ENCODE measurements at places on chromosomes 5 and 9.

GRCh38 chr9:90307891-90308290 is 334.7 kb downstream of the DIRAS2 start:
- DNase-seq, result no peak

DNA sequence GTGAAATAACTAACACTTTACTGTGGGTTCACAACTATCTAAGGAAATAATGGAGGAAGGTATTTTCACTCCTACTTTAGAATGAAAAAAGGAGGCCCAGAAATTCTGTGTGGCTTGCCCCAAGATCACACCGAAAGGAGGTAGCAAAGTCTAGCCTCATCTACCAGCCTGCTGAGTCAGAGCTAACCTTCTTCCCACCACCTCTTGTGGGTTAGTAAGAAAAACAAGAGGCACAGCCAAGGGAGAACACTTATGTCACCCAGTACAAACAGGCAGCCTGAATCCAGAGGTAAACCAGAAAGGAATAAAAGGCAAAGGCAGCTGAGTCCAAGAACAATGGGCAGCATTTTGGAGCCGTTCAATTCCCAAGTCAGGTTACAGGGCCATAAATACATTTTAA is 91.9 kb upstream of the RASEF start:
- DNase-seq, result no peak

- no peak for DNase-seq
These were observed 17.6 kb upstream of the HEXB start for GRCh38 chr5:74667396-74667795.

DNA sequence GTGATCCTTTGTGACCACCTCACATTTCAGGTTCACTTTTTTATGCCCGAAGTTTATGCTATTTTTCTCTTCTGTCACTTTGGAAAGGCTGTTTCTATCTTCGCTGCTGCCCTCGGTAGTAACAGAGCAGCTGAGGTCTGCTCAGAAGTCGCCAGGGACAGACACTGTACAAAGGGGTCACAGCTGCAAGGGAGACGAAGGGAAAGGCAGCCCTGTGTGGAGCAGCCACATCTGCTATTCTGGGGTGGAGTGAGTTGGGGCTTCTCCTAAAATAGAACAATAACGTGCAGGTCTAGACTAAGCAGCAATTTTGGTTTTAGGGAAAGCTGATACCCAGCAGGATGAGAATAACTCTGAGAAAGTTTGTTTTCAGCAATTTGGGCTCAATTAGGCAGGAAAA is 72.5 kb downstream of the ACTL7B start:
- no peak for DNase-seq

DNA sequence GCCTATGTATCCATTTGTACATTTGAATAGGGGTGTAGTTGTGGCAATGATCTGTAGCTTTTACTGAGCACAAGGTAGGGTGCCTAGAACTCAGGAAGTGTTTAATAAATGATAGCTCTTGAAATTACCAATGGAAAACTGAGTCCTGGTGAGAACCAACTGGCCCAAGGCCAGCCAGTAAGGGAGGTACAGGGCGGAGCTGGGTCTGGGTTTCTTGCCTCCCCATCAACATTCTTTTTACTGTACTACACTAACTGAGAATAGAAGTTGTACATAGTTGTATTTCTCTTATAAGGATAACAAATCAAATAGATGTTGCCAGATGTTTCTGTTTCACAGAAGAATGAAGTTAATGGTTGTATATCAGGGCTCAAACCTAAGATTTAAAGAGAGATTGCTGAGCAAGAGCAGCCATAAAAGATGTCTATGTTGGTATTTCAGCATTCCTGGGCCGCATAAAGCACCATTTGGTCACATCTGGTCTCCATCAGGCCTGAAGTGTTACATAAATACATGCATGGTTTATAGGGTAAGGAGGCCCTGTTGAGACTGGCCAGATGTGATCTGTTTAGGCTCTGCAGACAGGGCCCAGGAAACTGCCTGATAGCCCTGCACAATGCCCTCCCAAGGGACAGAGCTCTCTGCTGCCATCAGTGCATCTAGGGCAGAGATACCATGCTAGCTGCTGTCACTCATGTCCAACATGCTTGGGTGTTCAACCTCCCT is 210.5 kb downstream of the NXNL2 start:
- DNase-seq, result no peak

- DNase-seq, result no peak
These were observed 38.4 kb upstream of the RNF130 start for GRCh38 chr5:180109920-180110319.

DNA sequence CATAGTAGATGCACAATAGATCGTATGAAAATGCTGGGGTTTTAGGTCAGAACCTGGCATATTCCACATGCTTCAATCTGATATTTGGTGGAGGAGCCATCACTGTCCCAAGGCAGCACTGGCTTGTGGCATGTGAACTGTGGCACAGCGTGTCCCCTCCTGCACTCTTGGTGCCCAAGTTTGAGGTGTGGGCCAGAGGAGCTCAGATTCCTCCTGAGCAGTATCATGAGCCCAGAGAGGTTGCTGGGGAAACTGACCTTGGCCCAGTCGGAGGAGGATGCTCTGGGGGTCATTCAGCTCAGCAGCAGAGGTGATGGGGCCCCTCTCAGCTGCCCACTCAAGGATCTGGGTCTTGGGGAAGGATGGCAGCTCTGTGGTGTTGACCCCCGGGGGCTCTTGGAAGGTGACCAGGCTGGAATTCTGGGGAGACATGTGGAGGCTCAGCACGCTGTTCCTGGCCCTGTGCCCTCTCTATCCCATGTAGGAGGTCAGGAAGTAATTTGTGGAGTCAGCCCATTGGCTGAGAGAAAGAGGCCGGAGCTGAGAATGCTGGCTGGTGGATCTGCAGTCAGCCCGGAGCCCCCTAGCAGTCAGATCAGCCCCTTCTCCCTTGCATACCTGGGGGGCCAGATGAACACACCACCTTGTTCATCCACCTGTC is 23.7 kb downstream of the FPGS start:
- no peak for DNase-seq

- no peak for DNase-seq
These were observed 161.4 kb downstream of the SLIT3 start for GRCh38 chr5:169139480-169140050.

DNA sequence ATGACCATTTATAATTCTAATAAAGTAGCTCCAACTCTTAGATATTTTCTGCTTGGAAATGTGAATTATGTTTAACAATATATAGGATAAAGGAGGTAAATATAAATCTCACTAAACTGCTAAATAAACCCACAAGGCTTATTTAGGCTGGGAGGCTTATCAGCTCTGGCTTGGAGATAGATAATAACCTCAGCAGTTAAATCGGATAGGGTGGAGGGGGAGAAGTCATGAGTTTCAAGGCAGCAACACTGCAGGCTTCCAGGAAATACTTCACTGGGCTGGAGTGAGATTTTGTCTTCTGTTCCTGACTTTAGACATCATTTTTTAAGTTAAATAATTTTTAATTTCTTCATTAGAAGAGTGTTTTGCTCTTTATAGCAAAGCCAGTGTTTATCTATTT is 80.0 kb upstream of the ITGA2 start:
- no peak for DNase-seq

DNA sequence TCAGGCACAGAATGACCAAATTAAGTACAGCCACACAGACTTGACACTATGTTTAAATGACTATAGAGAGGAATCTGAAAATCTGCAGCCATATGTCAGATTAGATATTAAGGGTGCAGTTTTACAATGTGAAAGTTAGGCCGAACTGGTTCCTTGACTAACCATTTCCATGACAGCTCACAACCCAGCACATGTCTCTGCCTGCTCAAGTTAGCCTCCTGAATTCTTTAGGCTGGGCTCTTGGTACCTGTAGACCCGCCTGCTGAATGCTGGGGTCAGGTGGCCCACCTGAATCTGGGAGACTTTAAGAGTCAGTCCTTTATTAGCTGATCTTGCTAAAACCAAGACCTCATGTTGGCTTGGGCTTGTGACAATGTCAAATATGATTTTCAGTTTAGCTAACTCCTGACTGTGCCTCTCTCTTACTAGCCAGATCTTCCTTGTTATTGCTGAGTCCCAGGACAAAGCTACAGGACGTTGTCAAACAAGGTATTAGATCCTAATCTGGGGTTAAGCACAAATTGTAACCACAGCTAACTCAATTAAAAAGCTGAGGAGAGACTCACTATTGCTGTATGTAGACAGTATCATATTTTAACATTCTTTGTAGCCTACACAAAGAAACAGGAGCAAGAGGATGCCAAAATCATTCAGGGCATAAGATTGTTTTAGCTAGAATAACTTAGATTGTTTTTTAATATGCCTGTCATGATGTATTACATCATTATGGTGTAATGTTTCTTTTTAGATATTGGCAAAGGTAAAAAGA is 490.9 kb downstream of the SEMA5A start:
- DNase-seq, result no peak

DNA sequence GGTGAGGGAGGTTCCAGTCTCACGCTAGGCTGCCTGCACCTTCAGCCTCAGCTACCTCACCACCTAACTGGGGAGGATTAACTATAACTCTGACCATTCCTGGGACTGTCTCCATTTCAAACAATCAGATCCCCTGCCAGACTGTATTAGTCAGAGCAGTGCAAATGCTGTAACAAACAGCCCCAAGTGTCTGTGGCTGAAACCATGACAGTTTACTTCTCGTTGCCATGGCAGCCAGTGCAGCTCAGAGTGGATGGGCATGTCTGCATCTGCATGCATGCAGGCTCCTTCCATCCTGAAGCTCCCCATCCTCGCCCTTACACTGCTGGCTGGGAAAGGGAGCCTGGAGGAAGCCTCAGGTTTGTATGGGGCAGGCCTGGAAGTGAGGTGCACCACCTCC is 86.7 kb downstream of the KCNIP1 start:
- DNase-seq, result no peak

DNA sequence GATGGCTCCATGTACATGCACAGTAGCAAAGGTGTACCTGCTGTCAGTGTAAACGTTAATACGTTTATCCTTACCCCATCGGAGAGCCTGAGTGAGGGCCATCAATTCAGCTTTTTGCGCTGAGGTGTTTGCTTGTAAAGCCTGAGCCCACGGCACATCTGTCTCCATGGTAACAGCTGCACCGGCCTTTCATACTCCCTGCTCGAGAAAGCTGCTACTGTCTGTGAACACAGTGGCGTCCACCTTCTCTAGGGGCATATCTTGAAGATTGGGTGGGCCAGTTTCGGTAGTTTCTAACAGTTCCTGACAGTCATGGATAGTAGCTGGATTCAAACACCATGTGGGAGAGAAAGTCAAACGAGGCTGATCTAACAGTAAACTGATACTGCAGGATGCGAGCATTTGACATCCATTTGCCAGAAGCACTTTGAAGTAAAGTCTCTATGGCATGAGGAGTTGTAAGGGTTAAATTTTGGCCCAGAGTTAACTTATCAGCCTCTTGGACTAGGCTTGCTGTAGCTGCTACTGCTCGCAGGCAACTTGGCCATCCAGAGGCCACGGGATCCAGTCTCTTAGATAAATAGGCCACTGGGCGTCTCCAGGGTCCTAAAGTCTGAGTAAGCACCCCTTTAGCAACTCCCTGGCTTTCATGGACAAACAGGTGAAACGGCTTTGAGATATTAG is 21.0 kb upstream of the RHOBTB3 start:
- no peak for DNase-seq

GRCh38 chr5:132067451-132067850 is 6.1 kb upstream of the CSF2 start:
- DNase-seq, result no peak

GRCh38 chr5:7686794-7687193 is 164.1 kb downstream of the CFAP90 start:
- no peak for DNase-seq

DNA sequence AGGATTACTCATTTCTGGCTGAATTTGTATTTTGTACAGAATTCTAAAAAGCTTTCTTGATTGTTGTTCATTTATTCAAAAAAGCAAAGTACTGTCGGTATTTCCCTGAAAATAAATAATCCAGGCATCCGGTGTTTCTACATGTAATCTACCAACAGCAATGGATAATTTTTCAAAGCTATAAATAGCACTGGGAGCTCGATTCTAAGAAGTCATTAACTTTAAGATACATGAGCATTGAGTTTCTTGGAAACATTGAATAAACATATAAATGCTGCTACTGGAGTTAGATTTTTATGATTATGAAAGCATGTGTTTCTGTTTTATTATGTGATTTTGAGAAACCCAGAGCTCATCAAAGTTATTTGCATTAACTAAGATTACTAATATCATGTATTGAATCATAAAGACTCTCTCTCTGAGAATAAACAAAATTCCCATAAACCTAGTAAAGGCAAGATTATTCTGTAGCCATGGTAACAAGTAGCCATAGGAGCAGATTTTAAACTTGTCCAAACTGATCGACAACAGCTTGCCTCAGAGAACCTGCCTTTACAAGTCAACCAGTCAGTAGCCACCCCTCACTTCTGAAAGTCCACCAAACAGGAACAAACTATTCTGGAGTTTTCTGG is 197.0 kb downstream of the DRD1 start:
- no peak for DNase-seq

DNA sequence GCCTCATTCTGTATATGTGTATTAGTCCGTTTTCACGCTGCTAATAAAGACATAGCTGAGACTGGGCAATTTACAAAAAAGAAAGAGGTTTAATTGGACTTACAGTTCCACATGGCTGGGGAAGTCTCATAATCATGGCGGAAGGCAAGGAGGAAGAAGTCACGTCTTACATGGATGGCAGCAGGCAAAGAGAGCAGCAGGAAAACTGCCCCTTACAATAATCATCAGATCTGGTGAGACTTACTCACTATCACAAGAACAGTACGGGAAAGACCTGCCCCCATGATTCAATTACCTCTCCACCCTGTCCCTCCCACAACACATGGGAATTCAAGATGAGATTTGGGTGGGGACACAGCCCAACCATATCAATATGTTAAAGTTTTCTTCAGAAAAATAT is 49.8 kb upstream of the GPBP1 start:
- no peak for DNase-seq

GRCh38 chr9:35311891-35312639 is 150.3 kb downstream of the UNC13B start:
- no peak for DNase-seq

GRCh38 chr9:132006677-132007370 is 72.8 kb downstream of the MED27 start:
- DNase-seq, result no peak

- DNase-seq, result no peak
These were observed 457 bp upstream of the CDH18 start for GRCh38 chr5:19988457-19988856.

GRCh38 chr5:155726267-155726666 is 600.7 kb upstream of the SGCD start:
- no peak for DNase-seq
